ENCODE measurements at places on chromosomes 2 and 18. TPM values are rescaled to one million over a fixed set of nuclear protein-coding genes. Genes with fewer than 3 reads are reported as not detected.

DNA sequence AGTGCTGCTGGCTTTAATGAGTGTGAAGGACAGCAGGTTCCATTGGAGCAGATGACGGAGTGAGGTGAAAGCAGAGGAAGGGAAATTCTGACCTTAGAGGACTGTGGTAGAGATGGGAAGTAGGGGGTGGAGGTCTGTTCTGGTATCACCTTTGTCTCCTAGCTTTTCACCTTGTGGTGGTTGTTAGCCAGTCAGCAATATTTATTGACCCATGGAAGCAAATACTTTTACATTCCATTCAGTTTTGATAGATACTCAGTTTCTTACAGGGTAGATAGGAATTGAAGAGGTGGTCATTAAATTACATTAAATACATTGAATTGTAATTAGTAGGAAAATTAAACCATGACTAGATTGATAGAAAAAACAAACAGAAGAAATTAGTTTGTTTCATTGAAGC, 180.1 kb downstream of the DIS3L2 start:
- no peak for DNase-seq

DNA sequence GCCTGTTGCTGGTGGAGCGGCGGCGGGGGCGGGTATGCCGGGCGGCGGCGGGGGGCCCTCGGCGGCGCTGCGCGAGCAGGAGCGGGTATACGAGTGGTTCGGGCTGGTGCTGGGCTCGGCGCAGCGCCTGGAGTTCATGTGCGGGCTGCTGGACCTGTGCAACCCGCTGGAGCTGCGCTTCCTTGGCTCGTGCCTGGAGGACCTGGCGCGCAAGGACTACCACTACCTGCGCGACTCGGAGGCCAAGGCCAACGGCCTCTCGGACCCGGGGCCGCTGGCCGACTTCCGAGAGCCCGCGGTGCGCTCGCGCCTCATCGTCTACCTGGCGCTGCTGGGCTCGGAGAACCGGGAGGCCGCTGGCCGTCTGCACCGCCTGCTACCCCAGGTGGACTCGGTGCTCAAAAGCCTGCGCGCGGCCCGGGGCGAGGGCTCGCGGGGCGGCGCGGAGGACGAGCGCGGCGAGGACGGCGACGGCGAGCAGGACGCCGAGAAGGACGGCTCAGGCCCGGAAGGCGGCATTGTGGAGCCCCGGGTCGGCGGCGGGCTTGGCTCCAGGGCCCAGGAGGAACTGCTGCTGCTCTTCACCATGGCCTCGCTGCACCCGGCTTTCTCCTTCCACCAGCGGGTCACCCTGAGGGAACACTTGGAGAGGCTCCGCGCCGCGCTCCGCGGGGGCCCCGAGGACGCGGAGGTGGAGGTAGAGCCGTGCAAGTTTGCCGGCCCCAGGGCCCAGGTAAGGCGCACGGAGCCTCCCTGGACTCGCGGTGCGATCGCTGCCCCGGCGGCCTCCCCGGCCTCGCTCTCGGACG, 1.0 kb downstream of the ZCCHC2 start:
- DNase-seq: no peak

DNA sequence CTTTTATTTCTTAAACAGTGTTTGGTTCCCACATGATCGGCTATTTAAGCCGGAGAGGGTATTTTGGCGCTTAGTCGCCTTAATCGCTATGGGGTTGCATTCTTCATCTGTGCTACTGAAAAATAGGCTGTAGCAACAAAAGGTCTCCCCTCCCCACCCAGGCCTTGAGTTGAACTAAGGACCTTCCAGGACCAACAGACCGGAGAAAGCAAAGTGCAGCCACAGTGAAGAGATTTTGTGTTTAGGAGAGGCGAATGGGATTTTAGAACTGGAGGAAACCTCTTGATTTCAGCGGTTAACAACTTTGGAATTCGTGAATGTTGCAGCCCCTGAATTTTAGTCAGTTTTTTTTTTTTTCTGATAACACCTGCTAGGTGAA, 1.4 kb downstream of the ITGA6 start:
- DNase-seq: no peak

DNA sequence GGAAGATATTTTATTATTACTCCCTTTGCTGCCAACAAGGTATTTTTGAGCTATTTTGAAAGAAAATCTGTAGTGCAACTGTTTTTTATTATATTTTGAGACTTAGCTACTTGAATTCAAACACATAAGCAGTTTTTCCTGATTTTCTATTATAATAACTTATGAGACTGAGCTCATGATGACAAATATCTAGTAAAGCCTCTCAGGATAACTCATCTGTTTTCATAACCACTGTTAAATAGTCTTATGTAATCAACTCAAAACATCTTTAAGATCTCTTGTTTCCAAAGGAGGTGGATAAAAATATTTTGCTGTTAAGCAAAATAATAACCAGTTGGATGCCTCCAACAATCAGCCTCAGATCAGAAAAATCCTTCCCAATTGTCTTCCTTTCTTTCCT, 21.9 kb upstream of the PPP1CB start:
- DNase-seq: no peak

DNA sequence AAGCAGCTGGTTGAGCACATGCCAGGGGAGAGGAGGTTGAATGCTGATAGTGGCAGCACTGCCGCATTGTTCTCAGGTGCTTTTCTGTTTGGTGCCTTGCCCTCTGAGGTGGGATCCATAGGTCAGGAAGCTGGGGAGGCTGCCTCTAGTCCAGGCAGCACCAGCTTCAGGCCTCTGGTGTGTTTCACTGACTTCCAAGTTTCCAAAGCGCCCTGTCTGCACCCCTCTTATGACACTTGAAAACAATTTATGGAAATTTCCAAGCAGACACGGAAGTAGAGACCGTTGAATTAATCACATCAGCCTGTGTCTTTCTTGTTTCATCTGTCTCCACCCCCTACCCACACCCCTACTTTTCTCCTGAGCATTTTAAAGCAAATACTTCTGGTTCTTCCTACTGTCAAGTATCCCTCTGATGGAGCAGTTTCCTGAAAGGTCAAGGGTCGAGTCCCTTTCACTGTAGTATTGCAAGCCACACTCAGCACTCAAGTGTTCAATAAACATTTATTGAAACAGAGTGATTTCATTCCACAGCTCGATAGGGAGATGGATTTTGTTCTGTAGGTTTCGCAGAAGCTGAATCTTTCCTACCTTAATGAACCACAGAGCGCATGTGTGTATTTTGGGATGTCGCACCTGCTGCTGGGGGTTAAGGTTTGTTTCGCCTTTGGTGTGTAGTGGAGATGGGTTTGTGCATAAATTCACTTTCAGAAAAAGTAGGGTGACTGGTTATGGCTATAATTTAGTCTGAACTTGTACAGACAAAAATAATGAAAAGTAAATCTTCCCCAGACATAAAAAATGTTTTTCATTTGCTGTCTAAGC, 21.4 kb downstream of the DGKD start:
- no peak for DNase-seq

MPPE1 gene
- 14.4 TPM for polyA plus RNA-seq

GRCh38 chr2:189421644-189422043, 19.6 kb upstream of the WDR75 start:
- DNase-seq: no peak

GRCh38 chr2:65577654-65578053, 145.3 kb upstream of the SPRED2 start:
- DNase-seq: no peak

DNA sequence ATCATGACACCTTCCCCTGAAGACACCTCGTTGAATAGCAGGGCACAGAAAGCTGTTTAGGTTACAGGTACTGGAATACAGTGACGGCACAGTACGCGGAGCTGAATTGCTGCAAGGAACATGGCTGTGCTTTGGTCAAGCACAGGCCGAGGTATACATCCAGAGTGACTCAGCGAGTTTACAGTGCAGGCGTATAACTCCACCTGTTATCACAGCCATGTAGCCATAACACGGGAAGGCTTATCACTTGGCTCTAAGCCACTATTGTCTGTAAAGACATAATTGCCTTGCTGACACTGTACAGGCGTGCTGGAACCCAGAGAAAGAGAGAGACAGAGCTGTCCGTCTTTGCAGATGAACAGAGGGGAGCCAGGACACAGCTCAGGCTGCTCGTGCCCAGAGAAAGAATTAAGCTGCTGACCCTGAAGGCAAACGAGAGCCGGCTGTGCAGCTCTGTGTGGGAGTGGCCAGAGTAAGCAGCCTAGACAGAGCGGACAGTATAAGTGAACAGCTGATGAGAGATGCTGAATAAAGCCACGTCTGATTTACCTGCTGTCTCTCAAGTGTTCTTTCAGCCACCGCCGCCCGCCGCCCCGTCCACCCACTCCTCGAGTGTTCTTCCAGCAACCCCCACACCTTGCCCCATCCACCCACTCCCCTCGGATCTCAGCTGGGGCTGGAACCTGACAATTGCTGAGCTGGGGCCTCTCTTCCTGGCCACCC, 87.3 kb upstream of the PPP1CB start:
- no peak for DNase-seq

CDH20 gene
- polyA plus RNA-seq: not detected

FBXO41 gene
- 4.5 TPM for polyA plus RNA-seq

HOXD11 gene
- polyA plus RNA-seq: not detected

- DNase-seq: no peak
Observed at GRCh38 chr2:33782395-33783230, 183.5 kb upstream of the FAM98A start.
